ENCODE measurements at places on chromosomes 3 and 15. TPM values are rescaled to one million over a fixed set of nuclear protein-coding genes. Genes with fewer than 3 reads are reported as not detected.

- DNase-seq: no peak
These were observed 17.1 kb upstream of the SLC30A4 start for GRCh38 chr15:45539680-45540079.

DNA sequence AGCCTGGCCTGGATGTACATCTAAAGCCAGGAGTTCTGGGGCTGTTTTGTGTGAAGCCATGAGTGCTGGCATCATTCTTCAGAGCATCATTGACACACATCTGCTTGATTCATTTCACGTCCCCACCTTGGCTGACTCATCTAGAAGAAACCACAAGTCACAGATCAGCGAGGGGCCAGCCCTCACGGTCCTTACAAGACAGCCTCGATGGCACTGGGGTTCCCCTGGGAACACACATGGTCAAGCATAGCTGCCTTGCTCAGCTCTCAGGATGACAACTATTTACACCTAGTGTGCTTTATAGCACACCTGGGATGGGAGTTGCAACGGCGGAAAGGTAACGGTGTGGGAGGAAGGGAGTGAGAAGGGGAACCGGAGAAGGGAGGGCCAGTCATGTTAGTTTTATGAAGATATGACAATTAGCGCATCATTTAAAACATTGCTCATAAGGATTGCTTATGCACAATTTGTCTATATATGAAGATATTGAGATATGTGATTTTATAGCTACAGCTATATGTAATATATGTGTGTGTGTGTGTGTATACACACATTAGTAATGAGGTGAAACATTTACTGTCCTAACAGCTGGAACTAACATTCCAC lies 227.1 kb downstream of the RPLP1 start:
- no peak for DNase-seq

- DNase-seq: peak; percentile 19
These were observed 5.3 kb downstream of the ACVR2B start for GRCh38 chr3:38458796-38459498.

DNA sequence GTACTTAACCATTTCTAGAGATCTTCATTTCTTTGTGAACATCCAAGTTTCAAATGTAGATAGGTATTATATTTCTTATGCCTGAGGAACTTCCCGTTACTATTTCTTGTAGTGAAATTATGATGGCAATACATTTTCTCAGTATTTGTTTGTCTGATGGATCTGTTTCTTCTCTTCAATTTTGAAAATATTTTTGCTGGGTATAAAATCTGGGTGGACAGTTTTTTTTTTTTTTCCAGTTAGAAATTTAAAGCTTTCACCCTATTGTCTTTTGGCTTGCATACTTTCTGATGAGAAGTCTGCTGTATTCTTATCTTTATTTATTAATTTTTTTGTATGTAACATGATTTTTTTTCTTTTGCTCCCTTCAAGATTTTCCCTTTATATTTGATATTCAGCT lies 175.8 kb downstream of the SV2B start:
- no peak for DNase-seq

DNA sequence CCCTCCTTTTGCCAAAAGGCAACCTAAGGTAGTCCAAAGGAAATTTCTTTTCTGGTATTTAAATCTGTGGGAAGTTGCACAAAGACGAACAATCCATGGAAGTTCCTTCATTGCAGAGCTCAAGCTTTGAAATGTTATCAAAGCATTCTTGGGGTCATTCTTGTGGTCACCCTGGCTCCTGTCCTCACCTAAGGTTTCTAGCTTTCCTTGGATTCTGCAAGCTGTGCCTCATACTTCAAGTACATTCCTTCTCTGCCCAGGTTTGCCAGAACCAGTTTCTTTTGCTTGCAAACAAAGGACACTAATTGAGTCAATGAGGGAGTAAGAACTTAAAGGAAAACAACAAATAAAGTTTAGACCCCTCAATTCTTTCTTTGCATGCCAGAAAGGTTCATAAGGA lies 329.8 kb upstream of the PDZRN3 start:
- no peak for DNase-seq

FANCD2 gene
- 6.9 TPM for polyA plus RNA-seq

IL17RD gene
- 35.9 TPM for polyA plus RNA-seq

DNA sequence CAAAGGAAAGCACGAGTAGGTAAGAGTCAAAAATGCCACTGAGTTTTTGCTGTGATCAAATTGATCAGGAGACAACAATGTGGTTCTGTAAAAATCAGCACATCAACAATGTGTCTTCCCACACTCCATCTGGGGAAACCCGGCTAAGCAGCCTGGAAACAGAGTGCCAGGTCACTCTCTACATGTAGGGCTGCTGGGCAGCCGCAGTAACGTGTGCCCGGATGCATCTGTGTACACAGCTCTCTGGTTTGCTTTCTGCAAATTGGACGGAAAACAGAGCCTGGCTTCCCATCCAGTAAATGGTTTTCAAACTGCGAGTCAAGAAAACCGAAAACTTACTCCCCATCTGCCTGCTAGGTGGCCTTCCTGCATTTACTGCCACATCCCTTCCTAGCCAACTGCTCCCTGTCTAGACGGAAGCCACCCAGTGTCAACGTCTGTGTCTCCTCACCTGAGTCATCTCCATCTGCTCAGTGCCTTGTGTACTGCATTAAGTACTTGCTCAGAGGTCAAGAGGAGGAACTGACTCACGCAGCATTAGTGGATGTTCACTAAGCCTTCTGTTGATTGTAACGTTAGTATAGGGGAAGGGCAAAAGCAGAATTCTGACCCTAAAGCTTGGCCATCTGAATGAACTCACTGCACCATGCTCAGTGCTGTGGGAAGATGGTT lies 124.1 kb downstream of the TJP1 start:
- DNase-seq: no peak

DNA sequence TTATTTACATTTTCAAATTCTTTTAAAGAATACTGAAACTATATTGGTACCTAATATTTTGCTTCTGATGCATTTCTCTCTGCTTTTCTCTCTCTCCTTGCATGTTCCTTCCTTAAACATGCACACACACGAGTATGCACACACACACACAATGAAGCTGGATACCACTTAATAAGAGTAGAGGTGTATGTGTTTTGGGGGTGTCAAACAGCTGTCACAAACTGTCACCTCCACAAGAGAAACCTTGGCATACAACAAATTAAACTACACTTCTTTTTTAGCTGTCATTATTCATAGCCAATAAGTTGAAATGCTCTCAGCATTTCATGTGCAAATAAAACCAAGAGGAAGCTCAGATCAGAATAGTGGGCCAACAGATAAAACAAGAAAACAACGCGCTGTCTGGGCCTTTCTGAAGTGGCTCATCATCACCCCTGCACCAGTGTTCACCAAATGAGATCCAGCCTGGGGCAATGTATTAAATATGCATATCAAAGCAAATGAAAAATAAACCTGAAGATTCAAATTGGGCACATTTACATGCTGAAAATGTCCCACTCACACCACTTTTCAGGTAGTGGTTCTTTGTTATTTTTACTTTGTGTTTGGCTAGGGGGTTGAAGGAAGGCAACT lies 9.7 kb downstream of the MEIS2 start:
- no peak for DNase-seq

- no peak for DNase-seq
These were observed 3.4 kb downstream of the IFT57 start for GRCh38 chr3:108218811-108219210.

CHAC1 gene
- polyA plus RNA-seq: 5.3 TPM

GRCh38 chr3:195160257-195160898 lies 110.6 kb downstream of the XXYLT1 start:
- DNase-seq: no peak
